ENCODE measurements at places on chromosomes 12 and 14.

GRCh38 chr14:78043349-78043748 lies 126.8 kb upstream of the NRXN3 start:
- no peak for DNase-seq

DNA sequence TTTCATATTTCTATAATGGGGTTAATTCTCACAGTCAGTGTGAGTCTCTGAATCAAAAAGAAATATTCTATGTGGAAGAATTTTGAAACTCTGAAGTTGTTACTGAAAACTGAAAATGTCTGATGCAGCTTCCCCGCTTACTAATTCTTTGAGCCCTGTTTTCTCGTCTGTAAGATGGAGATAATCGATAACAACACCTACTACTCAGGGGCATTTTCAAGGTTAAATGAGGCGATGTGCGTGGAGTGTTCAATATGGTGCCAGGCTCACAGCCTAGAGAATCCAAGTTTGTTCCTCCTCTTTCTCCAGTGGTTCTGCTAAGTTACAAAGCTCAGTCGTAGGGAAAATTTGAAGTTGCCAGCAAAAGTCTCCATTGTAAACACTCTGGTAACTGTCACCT lies 391.4 kb downstream of the FUT8 start:
- no peak for DNase-seq

GRCh38 chr14:75290851-75291250 lies 12.2 kb downstream of the FOS start:
- no peak for DNase-seq

- no peak for DNase-seq
Measured at GRCh38 chr12:93176165-93176564, 201.6 kb upstream of the NUDT4 start.

DNA sequence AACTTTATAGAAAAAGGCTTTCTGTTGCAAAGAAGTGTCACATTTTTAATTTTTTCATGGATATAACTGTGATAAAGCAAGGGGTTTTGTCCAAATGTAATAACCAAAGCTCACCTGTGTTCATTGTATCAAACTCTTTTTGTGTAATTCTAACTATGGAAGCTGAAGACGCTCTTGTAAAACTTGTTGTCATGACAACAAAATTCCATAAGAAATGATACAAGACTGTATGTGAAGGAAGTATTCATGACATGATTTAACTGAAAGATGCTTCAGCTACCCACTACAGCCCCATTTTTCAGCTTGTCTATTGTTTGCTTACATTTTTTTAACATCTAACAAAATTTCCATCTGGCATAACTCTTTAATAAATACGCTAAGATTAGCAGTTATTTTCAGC lies 360.9 kb downstream of the KCNH5 start:
- no peak for DNase-seq

DNA sequence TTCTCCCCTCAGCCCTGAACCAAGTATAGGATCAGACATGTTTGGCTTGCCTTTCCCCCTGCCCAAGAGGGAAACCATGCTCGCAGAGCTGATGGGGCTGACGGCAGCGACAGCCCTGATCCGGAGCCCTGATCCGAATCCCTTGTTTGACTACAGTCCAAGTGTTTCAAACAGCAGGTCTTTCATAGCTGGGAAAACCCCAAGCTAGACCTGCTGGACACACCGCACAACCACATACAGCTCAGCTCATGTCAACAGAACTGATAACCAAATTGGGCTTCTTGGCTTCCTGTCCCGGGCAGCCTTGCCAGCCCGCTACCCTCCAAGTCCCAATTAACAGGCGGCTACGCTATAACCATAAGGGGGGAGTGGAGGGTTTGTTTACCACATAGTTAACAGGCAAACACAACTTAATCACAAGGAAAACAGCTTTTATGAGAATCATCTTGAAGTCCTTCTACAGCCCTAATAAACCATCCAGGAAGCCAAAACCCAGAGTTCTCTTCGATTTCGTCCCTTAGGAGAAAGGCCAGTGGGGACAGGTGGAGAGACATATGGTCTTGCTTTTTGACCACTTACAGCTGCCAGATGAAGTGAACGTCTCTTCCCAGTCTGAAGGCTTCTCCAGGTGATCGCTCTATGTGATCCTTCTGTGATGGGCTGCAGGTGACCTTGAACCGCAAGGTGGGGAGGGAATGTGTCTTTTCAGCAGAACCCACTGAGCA lies 64.5 kb upstream of the MANSC4 start:
- no peak for DNase-seq

GRCh38 chr12:132456944-132457495 lies 32.9 kb upstream of the FBRSL1 start:
- DNase-seq, result no peak

- no peak for DNase-seq
Measured at GRCh38 chr14:104722938-104723650, 935 bp upstream of the ADSS1 start.

GRCh38 chr12:102513739-102514138 lies 33.4 kb upstream of the IGF1 start:
- no peak for DNase-seq

DNA sequence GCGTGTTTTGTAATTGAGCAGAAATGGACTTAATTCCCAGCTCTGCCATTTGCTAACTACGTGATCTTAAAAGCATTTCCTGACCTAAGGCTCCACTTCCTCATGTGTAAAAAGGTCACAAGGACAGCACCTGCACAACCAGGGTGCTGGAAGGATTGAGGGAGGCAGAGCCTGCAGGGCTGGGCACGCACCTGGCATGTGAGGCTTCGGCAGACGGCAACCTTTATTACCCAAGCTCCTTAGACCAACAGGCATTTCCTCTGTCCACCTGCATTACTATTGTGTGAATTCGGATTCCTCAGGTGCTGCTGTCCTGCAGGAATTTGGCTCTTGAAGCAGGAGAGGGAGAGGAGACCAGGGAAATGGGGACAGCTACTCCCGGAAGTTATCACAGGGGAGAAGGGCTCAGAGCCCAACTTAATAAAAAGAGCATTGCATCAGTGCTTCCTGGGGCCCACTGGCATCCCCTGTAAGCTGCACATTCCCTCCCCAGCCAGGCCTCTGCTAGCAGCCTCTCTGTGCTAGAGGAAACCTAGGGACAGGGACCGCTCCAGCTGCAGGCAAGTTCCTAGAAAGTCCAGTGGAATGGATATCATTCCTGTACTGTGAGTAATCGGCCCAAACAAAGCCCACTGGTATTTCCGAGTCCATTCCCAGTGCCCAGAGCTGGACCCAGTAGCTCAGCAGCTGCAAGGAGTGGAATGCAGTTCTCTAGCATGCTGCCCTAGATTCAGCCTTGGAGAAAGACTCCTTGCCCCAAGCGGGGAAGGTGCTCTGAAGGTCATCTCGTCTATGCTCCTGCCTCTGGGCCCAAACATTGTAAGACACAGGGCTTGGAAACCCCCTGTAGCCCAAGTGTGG lies 157.1 kb upstream of the CCND2 start:
- DNase-seq, result peak; percentile 81

- no peak for DNase-seq
Measured at GRCh38 chr14:37061697-37062096, 110.7 kb downstream of the SLC25A21 start.

DNA sequence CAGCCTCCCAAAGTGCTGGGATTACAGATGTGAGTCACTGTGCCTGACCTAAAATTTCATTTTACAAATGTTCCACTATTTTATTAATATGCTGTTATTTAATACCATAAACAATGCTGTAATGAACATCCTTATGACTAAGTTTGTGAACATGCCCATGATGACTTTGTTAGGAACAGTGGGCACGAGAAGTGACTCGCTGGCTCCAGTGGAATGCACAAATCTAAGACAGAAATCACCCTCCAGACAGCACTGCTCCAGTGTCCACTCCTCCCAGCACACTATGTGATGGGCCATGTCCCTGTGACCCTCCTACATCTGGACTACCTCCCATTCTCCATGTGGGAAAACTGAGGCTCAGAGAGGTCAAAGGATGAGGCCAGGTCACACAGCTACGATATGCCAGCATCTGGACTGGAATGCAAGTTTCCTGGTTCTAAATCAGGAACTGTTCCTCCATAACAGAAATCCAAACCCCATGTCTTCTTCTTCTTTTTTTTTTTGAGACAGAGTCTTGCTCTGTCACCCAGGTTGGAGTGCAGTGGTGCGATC lies 57.9 kb downstream of the GPR68 start:
- no peak for DNase-seq

GRCh38 chr14:39182770-39183684 lies 8.0 kb downstream of the PNN start:
- no peak for DNase-seq

DNA sequence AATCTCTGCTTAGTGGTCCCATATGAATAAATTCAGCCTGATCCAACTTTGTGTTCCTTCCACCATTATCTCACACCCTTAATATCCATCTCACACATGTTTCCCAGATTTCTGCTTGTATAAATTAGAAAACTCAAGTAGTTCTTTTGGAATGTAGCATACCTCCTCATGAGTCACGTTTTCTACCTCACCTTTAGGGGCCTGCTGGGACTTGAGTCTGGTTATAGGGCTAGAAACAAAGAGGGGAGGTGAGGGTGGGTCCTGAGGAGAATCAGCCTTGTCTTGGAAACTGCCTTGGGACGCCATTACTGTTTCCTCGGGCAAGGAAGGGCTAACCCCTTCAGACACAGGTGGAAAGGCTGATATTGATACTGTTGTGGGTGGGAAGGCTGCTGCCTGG lies 51.1 kb downstream of the EMP1 start:
- DNase-seq, result no peak

- peak; percentile 45 for DNase-seq
Measured at GRCh38 chr12:52358575-52359350, 8.5 kb downstream of the KRT85 start.

- DNase-seq, result no peak
Measured at GRCh38 chr12:106773286-106774004, 1.0 kb upstream of the RIC8B start.

- DNase-seq, result no peak
Measured at GRCh38 chr14:21712036-21712435, 38.4 kb upstream of the OR4E1 start.

DNA sequence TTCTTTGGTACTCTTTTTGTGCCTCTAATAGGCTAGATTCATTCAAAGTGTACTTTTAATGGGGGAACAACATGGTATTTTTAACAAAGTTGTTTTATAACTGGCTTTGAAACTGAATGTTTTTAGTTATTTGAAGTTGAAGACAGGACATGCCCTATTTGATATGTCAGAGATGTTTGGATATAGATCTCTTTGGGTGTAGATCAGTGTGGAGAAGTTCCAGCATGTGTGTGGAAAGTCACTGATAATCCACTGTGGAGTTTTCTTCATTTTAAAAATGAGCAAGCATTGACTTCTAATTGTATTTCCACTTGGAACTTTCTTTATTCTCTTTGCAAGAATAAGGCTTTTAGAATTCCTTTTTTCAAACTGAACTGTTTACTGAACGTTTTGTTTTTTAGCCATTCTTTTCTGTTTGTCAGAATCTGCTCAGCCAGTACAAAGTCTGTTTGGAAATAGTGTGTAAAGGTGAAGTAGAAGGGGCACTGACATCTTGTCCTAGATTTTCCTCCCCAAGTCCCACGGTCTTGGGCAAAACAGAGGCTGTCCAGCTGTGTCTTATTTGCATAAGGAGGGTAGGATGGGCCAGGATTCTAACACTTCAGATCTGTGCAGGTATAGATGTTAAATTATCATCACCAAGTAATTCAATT lies 35.0 kb downstream of the TDP1 start:
- no peak for DNase-seq

GRCh38 chr14:102930753-102931579 lies 8.5 kb downstream of the AMN start:
- peak; percentile 38 for DNase-seq

DNA sequence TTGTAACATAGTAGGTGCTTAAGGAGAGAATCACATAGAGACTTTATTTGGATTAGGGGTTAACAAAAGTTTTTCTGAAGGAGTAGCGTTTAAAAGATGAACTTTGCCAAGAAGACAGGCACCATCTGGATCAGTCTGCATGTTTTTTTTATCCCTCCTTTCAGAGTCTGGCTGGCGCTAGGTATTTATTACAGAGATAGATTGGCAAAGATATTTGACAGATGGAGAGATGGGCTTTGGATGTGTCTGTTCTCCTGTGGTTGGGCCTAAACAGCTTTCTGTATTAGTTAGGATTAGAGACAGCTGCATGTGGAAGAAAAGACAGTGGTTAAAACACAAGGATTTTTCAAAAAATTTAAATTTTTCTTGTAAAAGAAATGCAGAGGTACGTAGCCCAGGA lies 133.9 kb downstream of the C12orf75 start:
- DNase-seq, result no peak

- DNase-seq, result no peak
Measured at GRCh38 chr12:81588235-81589008, 170.7 kb downstream of the PPFIA2 start.

- no peak for DNase-seq
Measured at GRCh38 chr14:51277753-51278415, 37.8 kb downstream of the TMX1 start.

- DNase-seq, result no peak
Measured at GRCh38 chr12:115543269-115543668, 734.2 kb downstream of the MED13L start.

GRCh38 chr12:94263905-94264561 lies 115.7 kb downstream of the PLXNC1 start:
- DNase-seq, result no peak

GRCh38 chr14:95647926-95648325 lies 38.3 kb upstream of the TCL1B start:
- DNase-seq, result no peak

GRCh38 chr12:122265476-122265875 lies 818 bp downstream of the VPS33A start:
- no peak for DNase-seq

- no peak for DNase-seq
Measured at GRCh38 chr14:65425885-65426284, 13.4 kb downstream of the FUT8 start.

DNA sequence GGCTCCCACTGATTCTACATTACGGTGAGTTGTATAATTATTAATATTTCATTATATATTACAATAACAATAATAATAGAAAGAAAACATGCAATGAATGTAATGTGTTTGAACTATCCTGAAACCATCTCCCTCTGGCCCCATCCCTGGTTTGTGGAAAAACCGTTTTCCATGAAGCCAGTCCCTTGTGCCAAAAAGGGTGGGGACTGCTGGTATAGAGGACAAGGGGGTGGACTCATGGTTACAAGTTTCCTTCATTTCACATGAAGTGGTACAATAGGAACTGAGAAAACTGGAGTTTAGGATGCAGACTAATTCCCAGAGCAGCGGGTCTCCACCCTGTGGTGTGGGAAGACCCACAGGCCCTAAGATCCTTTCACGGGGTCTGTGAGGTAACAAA lies 3.0 kb upstream of the C1RL start:
- no peak for DNase-seq

GRCh38 chr12:54443446-54443845 lies 24.4 kb upstream of the ITGA5 start:
- no peak for DNase-seq

GRCh38 chr12:85920324-85920947 lies 46.3 kb downstream of the NTS start:
- peak; percentile 29 for DNase-seq

- DNase-seq, result no peak
Measured at GRCh38 chr12:24012528-24012927, 63.1 kb upstream of the SOX5 start.
